ENCODE measurements at places on chromosomes 5 and 9.
A peak's percentile ranks its signal among the peaks of the same experiment; 100 is the strongest.

- DNase-seq = no peak
- no peaks in the 10 kb centered on the region for H3K36me3 ChIP-seq
- H3K4me1 ChIP-seq = no peaks in the 10 kb centered on the region
- no peak overlapping the region for H3K4me3 ChIP-seq
- no peaks in the 10 kb centered on the region for H3K27me3 ChIP-seq
Observed at GRCh38 chr5:584846-585245, 27.3 kb upstream of the CEP72 start.

DNA sequence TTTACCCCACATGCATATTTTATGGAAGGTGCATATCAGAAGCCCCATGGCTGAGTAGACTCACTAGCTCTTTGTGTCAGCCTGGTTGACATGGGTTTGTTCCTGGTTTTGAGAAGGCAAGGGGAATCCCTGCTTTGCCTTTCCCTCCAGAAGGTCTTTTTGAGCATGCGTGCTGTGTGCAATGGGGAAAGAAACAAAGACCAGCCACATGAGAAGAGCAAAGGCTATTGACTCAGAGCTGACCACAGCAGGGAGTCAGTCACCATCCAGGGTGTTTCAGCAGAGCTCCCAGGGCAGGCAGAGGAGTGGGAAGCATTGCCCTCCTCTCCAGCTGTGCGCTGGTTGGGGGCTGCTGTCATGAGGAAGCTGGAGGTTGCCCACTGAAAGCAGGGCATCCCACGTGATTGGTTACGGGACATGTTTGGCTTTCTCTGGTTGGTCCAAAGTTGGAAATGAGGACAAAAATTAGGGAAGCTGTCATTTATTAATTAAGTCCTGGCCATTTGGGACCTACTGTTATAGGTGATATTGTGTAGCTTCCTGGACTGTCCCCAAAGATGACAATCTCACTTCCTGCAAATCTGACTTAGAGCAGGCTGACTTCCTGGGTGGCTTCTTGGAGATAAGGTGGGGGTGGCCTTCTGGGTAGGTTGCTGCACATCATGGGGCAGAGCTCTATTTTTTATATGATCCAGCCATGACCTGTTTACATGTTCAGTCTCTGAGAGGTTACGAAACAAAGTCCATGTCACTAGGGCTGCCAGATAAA lies 48.9 kb upstream of the TDRD7 start:
- H3K36me3 ChIP-seq = no peaks in the 10 kb centered on the region
- H3K4me1 ChIP-seq = no peaks in the 10 kb centered on the region
- no peak for DNase-seq

GRCh38 chr9:126773004-126773607 lies 31.7 kb upstream of the ZBTB43 start:
- H3K27me3 ChIP-seq = no peaks in the 10 kb centered on the region
- no peak overlapping the region for H3K27ac ChIP-seq
- peak; percentile 67 for DNase-seq
- H3K4me3 ChIP-seq = no peak overlapping the region
- no peaks in the 10 kb centered on the region for H3K4me1 ChIP-seq
- H3K36me3 ChIP-seq = no peaks in the 10 kb centered on the region

- H3K27ac ChIP-seq = no peak overlapping the region
- H3K4me3 ChIP-seq = no peak overlapping the region
Observed at GRCh38 chr9:95764533-95765319, 110.8 kb upstream of the ERCC6L2 start.

DNA sequence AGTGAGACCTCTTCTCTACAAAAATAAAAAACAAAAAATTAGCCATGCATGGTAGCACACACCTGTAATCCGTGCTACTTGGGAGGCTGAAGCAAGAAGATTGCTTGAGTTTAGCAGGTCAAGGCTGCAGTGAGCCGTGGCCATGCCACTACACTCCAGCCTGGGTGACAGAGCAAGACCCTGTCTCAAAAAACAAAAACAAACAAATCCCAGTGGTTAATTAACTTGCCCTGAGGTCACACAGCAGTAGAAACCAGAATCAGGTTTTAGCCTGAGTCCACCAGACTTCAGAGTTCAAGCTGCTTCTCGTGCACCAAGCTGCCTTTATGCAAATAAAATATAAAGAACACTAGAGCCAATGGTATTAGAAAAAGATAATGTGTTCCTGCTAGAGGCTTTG lies 169.7 kb downstream of the GOLPH3 start:
- no peak for DNase-seq
- no peak overlapping the region for H3K27ac ChIP-seq
- no peak overlapping the region for H3K4me3 ChIP-seq
- no peaks in the 10 kb centered on the region for H3K36me3 ChIP-seq

DNA sequence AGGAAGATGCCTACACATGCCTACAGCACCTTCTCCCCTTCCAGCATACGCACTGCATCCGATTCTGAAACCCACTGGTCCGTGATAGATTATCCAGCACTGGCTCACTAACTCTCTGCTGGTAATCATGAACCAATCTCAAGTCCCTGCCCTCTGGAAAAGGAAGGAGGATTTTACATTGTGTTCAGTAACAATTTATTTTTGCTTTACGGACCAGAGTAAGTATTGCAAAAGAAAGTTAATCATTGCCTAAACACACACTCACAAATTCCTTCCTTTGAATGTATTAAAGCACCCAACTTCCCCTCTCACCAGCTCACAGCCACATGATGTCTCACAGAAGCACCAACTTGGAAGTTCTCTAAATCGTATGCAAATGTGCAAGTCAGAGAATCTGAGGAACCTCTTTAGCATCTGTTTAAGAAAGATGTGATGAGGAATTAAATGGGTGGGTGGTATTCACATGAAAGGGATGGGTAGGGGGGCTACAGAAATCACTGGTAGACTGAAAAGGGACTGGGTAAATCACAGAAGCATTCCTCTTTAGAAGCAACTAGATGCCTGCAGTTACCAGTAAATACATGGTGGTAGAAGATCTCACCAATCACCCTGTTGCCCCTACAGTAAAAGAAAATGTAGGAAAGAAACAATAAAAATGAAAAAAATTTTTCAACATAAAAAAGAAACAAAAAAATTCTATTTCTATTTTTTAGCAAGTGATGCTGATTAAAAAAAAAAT lies 8.4 kb downstream of the GNAQ start:
- H3K36me3 ChIP-seq = no peaks in the 10 kb centered on the region
- no peaks in the 10 kb centered on the region for H3K27me3 ChIP-seq
- H3K4me3 ChIP-seq = no peak overlapping the region
- no peak overlapping the region for H3K27ac ChIP-seq
- no peak for DNase-seq
- peaks cover 10% of the 10 kb centered on the region for H3K4me1 ChIP-seq

DNA sequence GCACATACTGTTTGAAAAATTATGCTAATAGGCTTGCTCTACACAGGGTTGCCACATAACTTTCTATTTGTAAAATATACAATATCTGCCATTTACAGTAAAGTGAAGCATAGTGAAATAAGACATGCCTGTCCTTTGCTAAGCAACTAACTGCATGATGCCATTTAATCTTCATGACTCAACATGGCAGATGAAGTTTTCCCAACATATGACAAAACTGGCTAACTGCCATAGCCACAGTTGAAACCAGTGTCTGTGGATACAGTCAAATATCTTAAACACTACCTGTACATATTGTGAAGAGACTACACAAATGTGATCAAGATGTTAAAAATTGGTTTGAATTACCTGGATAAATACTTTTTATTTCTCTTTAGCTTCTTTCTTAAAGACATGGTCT lies 3.1 kb upstream of the DMAC1 start:
- no peaks in the 10 kb centered on the region for H3K36me3 ChIP-seq
- H3K27ac ChIP-seq = no peak overlapping the region
- no peak for DNase-seq
- H3K27me3 ChIP-seq = no peaks in the 10 kb centered on the region
- H3K4me1 ChIP-seq = no peaks in the 10 kb centered on the region

DNA sequence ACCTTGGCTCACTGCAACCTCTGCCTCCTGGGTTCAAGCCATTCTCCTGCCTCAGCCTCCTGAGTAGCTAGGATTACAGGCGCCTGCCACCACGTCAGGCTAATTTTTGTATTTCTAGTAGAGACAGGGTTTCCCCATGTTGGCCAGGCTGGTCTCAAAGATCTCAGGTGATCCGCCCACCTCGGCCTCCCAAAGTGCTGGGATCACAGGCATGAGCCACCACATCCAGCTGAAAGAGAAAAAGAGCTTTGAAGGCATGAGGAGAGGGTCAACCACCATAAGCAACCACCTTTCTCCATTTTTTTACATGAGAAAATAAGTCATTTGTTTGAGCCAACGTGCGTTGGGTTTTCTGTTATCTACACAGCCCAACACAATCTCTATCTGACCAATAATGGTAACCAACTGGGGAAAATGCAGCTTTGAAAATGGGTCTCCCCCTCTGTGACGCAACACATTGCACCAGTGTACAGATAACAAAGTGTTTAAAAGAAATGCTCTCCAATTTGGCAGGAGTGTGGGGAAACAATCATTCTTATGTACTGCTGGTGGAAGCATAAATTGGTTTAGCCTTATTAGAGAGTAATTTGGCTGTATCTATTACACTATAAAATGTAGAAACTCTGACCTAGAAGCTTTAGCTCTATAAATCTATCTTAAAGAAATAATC lies 45.8 kb upstream of the ZBTB43 start:
- no peak for DNase-seq
- H3K27me3 ChIP-seq = no peaks in the 10 kb centered on the region
- no peak overlapping the region for H3K4me3 ChIP-seq
- no peak overlapping the region for H3K27ac ChIP-seq
- no peaks in the 10 kb centered on the region for H3K36me3 ChIP-seq
- no peaks in the 10 kb centered on the region for H3K4me1 ChIP-seq

- no peaks in the 10 kb centered on the region for H3K4me1 ChIP-seq
- H3K36me3 ChIP-seq = no peaks in the 10 kb centered on the region
- H3K27me3 ChIP-seq = no peaks in the 10 kb centered on the region
- peak; percentile 90 for DNase-seq
Observed at GRCh38 chr9:7186175-7186574, 428.4 kb downstream of the KDM4C start.

DNA sequence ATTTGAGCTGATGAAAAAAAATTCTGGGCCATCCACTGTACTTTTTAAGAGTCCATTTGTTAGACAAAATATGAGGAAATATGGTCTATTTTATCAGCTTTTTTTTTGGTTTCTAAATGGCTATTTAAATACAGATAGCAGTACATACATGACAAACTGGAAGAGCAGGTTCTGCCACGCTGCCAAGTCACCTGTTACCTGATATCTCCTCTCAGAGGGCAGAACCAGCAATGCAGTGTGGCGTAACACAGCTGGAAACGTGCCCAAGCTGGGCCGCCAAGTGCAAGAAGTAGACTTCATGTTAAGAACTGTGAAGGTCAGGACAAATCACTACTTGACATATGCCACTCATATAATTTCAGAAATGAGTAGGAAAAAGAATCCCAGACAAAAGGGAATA lies 8.1 kb downstream of the MCIDAS start:
- peak; percentile 66 for DNase-seq
- no peak overlapping the region for H3K27ac ChIP-seq
- H3K4me1 ChIP-seq = no peaks in the 10 kb centered on the region
- no peak overlapping the region for H3K4me3 ChIP-seq
- peaks cover 28% of the 10 kb centered on the region for H3K27me3 ChIP-seq
- no peaks in the 10 kb centered on the region for H3K36me3 ChIP-seq

GRCh38 chr5:32202394-32202793 lies 28.3 kb upstream of the GOLPH3 start:
- H3K27ac ChIP-seq = no peak overlapping the region
- no peaks in the 10 kb centered on the region for H3K36me3 ChIP-seq
- no peak overlapping the region for H3K4me3 ChIP-seq

DNA sequence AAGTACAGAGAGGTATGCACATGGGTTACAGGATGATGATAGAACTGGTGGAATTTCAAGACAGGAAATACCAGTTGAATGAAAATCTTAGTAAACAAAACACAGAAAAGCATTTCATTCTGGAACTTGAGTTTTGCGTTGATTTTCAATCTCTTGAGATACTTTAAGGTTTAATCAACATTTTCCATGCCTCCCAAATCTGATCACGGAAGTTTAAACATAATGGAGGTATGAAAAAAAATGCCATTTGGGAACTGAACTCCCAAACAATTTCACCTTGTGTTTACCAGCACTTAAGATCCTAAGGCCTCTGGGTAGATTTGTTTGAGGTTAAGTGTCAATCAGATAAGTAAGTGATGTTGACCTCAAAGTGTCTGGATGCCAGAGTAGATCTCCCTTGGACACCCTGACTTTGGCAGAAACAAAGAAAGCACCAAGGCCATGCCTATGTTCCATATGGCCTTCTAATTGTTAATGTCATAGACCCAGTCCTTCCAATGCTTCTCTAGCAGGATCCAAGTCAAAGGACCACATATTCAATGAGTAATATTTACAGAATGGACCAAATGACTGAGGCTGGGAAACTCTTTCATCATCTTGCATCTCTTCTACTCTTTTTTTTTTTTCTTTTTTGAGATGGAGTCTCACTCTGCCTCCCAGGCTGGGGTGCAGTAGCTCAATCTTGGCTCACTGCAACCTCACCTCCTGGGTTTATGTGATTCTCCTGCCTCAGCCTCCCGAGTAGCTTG lies 216.9 kb downstream of the ARRDC3 start:
- no peak overlapping the region for H3K27ac ChIP-seq
- DNase-seq = no peak
- no peaks in the 10 kb centered on the region for H3K27me3 ChIP-seq
- H3K4me1 ChIP-seq = no peaks in the 10 kb centered on the region
- H3K4me3 ChIP-seq = no peak overlapping the region

GRCh38 chr9:114094971-114095370 lies 4.1 kb downstream of the KIF12 start:
- H3K4me1 ChIP-seq = no peaks in the 10 kb centered on the region
- H3K27me3 ChIP-seq = no peaks in the 10 kb centered on the region
- no peaks in the 10 kb centered on the region for H3K36me3 ChIP-seq

- no peaks in the 10 kb centered on the region for H3K36me3 ChIP-seq
- H3K4me3 ChIP-seq = no peak overlapping the region
- no peaks in the 10 kb centered on the region for H3K27me3 ChIP-seq
- no peak overlapping the region for H3K27ac ChIP-seq
Observed at GRCh38 chr9:6904371-6904770, 146.6 kb downstream of the KDM4C start.

- H3K27ac ChIP-seq = no peak overlapping the region
- no peak for DNase-seq
- H3K27me3 ChIP-seq = no peaks in the 10 kb centered on the region
- H3K4me1 ChIP-seq = no peaks in the 10 kb centered on the region
Observed at GRCh38 chr5:657570-657969, 35.6 kb downstream of the TPPP start.

GRCh38 chr5:37717613-37718431 lies 122.0 kb downstream of the GDNF start:
- no peak overlapping the region for H3K4me3 ChIP-seq
- no peaks in the 10 kb centered on the region for H3K4me1 ChIP-seq
- no peaks in the 10 kb centered on the region for H3K27me3 ChIP-seq
- H3K36me3 ChIP-seq = no peaks in the 10 kb centered on the region
- peak; percentile 10 for DNase-seq

DNA sequence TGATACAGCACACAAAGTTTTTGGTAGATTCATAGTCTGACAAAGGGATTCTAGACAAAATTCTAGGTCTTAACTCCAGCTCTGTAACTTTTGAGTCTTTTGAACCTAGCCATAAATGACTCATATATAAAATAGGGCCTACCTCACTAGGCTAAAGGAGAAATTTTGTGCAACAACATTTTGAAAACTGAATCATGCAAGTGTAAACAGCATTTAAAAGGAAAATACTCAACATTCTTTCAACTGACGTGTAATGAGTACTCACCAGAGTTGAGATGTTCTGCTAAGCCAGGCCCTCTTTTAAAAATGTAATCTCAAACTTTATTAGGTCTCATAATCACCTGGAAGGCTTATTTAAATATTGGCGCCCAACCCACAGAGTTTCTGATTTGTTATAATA lies 113.2 kb downstream of the STK32A start:
- no peak overlapping the region for H3K4me3 ChIP-seq
- H3K36me3 ChIP-seq = no peaks in the 10 kb centered on the region
